ENCODE measurements at places on chromosomes 6 and 20. TPM values are rescaled to one million over a fixed set of nuclear protein-coding genes. Genes with fewer than 3 reads are reported as not detected.

Gene SLC17A2
- not detected for polyA plus RNA-seq

Gene NR2E1
- polyA plus RNA-seq: not detected

Gene HMGN3
- 84.0 TPM for polyA plus RNA-seq

Gene GSS
- 86.8 TPM for polyA plus RNA-seq

Gene DAAM2
- polyA plus RNA-seq: not detected

Data from foreskin keratinocyte (primary cell).